ENCODE measurements at places on chromosomes 6 and 20.

DNA sequence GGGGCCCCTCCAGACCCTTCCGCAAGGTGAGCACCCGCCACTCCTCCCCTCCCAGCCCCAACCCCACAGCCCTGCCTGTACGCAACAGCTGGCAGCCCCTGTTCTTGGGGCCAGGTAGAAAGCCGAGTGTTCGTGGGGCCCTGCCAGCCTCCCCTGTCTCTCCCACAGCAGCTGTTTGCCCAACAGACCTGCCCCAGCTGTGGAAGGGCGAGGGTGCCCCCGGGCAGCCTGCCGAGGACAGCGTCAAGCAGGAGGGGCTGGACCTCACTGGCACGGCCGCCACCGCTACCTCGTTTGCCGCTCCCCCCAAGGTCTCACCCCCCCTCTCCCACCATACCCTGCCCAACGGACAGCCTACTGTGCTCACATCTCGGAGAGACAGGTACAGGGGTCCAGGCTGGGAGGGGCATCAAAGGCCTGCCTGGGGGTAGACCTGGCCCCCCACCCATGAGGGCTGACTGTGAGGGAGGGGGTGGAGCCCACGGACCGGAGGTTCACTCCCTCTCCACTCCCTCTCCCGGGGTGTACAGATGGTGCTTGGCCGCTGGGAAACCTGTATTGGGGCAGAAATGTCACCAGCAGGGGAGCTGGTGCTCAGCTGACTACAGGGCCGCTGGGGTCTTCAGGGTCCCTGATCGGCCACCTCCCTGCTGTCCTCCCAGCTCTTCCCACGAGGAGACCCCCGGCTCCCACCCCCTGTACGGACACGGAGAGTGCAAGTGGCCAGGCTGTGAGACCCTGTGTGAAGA is 41.1 kb downstream of the FOXP4 start:
- no peak for DNase-seq

DNA sequence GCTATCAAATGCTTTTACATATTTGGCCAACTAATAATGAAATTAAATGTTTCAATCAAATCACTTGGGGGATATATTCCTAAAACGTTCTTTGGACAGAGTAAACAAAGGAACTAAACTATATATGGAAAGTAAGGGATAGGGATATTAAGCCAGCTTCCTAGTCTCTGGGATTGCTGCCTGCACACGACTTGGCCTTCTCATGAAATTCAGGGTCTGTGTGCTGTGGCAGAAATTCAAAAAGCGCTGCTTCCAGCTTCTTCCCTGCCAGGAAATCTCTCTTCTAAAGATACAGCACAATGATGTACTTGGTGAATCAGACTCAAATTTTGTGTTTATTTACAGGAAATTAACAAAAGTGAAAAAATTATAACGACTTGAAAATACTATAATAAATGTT is 206.3 kb upstream of the RAB32 start:
- no peak for DNase-seq

DNA sequence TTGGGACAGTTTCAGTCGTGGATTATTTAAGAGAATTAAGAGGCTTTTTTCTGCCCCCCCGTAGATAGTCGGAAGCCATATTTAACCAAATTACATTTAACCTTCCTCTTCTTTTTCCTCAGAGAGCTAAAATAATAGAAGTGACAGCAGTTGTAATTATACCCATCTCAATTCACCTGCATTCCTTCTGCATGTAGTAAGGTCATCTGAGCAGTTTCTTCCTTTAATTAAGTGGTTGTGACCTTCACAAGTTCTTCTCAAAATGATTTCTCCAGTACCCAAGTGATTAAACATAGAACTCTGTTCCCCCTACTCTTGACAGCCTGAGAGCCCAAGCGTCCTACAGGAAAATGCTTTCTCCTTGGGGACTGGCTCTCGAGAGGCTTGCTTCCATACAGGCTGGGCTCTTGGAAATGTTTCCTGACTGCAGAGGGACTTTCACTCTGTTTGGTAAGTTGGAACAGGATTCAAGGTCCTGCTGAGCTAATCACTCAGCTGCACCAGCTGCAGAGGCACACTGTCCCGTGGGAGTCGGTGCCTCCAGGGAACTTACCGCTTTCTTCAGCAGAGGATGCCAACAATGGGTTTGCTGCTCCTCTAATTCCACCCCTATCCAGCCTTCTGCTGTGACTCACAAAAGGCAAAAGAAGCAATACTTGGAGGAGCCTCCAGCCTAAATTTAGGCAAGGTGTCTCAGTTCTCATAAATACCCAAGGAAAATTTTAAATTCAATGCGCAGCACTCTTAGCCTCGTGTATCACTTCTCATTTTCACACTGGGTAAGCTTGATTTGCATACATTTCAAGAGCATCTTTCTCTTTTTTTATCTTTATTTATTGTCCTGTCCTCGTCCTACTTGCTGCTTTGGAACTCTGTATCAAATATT is 414.9 kb downstream of the KIF16B start:
- no peak for DNase-seq

- DNase-seq: no peak
These were observed 12.8 kb downstream of the RBCK1 start for GRCh38 chr20:420721-421574.

DNA sequence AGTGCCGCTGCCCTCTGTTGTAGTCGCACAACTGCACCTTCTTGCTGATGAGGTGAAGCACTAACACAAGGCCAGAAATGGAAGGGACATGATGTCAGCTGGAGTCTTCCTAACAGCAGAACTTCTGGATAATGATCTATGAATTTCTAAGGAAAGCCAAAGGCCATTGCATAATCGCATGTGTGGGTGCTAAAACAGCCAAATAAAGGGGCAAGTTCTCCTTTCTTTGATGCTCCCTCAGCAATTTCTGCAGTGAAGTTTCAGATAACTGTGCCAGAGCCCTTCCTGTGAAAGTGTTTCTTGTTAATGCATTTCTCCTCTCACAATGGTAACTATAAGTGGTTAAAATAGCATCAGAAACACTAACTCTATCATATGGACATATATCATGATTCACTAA is 8.0 kb upstream of the F13A1 start:
- DNase-seq: no peak

DNA sequence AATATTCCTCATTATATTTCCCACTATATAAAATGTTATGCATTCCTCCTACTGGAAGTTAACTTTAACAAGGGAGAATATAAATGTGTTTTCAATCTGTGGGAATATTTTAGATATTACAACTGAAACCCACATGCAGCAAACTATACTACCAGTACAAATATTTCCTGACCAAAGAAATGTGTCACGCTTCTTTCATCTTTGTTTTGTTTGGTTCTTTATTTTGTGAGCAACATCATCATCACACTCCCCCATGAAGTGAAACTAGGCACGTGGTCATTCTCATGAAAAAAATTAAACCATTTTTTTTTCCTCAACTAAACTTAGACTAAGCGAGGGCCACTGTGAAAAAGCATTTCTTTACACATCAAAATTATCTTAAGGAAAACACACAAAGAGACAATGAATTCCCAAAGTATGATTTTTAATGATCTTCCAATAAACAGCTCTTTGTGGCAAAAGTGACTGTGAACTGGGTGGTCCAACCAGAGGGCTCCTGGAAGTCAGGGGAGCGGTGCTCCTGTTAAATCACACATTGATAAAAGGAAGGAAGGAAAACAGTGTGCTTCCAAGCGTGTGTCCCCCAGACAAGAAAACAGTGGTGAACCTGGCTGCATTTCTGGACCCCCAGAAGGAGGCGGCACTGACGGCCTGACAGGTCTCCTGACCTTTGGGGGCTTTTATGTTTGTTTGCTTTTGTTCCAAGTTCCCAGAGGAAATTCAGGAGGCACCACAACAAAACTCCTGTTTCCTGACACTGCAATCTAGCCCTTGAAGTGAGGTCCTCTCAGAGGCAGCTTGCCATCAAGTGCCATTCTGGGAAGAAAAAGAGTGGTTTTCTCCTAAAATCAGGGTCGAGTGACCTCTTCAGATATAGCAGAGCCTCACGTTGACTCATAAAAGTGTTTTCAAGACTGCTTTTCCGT is 166.8 kb upstream of the FOXQ1 start:
- DNase-seq: no peak

DNA sequence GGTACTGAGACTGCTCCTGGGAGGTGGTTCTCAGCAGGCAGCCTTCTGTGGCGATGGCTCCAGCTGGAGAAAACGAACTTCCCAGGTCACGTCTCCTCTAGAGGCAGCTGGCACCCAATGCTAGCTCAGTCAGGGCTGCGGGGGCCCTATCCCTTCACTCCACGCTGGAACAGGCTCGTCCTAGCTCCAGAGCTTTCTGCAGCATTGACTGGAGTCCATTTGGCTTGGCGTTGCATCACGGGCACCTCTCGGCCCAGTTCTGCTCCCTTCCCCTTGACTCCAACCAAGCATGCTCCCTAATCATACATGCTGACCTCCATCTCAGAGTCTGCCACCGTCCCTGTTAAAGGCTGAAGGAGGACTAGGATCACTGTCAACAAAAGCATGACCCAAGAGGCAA is 5.9 kb upstream of the IRF4 start:
- DNase-seq: no peak

GRCh38 chr6:127554435-127555006 is 22.5 kb upstream of the C6orf58 start:
- peak; percentile 14 for DNase-seq

DNA sequence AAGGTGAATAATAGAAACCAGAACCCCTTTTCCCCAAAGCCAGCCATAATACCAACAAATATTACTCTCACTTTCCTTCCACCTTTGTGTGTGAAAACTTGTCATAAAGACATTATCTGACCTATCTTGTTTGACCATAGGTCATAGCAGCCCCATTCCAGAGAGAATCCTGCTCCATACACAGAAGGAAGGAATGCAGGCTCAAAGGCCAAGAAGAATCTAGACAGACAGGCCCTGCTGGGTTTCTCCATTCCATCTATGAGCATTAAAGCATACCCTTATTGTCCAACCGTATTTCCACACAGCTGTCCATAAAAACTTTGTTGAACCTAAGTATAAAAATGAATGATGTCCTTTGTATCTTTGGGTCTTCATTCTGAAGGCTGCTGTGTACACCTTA is 40.7 kb upstream of the KCNK5 start:
- DNase-seq: no peak

GRCh38 chr6:37549154-37549553 is 49.5 kb upstream of the CCDC167 start:
- DNase-seq: no peak

DNA sequence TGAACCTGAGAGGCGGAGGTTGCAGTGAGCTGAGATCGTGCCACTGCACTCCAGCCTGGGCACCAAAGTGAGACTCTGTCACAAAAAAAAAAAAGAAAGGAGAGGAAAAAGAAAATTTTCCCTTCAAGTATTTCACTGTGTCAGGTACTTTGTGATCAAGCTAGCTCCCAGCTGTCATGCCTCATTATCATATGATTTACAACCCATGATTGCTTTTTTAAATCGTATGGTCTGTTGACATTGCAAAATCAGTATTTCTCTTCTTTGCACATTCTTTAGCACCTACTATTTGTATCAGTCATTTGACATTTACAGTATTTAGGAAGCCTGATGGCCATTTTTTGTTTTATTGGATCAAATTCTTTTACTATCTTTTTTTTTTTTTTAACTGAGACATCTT is 22.4 kb downstream of the SASH1 start:
- DNase-seq: no peak

DNA sequence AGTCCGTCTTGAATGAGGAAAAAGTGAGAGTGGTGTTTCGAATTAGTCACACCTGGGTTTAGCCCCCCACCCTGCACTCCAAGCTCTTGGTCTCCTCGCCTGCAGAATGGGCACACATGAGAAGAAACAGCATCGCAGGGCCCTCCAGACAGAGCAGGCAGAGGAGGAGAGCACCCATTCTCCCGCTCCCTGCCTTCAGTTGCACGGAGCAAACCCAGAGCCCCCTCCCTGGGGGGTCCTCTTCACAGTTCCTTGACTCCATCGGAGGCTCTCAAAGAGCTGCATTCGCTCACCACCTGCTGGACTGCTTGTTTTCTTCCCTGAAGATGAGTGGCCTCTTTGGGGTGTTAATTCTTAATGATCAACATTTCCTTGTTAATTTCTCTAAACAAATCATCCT is 5.1 kb downstream of the CST7 start:
- DNase-seq: no peak
